ENCODE measurements at places on chromosomes 4 and X.

DNA sequence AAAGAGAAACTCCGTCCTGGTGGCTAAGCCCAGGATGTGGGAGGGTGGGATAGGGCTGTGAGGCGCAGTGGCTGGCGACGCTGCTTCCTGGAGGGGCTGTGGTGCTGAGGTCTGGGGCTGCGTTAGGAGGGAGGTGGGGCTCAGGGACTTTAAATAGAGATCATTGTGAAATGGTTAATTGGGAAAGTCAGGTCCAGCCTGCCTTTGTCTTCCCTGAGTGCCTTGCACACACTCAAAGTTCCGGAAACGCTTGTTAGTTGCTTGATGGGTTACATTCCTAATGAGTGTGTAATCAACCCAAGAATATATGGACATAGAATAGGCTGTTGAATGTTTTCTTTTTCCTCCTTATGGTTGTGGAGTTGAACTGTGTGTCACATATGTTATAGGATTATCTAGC is 55.7 kb upstream of the CLDN34 start:
- DNase-seq, result no peak

- DNase-seq, result peak; percentile 91
These were observed 23.6 kb upstream of the CBR4 start for GRCh38 chr4:169033660-169034059.

GRCh38 chrX:102042372-102043325 is 82.8 kb upstream of the TCEAL2 start:
- DNase-seq, result no peak

DNA sequence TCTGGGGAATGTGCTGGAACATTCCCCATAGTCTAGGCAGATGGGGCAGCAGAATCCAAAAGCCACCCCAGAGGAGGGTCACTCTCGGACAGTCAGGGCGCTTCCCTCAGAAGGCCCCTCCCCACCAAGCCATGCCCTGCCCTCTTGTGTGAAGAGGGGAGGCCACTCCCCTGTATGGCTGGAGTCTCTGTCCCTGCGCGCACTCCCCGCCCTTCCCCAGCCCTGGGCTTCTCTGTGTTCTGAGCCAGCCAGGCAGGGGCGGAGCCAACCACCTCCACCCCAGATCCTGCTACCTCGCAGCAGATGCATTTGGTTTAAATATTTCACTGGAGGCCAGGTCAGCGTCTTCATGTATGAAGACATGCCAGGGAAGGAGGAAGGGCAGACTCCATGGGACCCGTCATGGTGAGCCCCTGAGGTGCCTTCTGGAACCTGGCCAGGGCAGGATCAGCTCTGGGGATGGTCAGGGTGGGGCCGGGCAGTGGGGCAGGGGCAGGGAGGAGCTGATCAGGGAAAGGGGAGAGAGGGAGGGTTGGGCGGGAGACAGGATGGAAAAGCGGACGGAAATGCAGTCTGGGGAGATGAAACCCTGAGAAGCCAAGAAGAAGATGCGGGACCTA is 107.3 kb downstream of the ADRA2C start:
- DNase-seq, result no peak

DNA sequence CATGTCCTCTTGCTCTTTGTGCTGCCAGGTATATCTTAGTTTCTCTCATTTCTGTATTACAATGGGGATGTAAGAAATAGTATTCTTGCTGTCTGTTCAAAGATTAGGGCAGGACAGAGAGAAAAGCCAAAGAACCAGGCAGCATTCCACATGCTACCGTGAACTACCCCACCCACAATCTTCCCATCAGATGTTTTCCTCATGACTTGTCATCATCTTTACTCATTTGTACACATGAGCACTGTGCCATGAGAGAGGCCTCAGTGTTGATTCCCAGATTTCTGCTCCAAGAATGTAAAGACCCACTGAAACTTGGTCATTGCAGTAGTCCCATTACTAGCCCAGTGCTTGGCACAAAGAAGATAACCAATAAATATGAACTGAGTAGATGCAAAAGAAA is 354.6 kb upstream of the RASGEF1B start:
- no peak for DNase-seq

GRCh38 chrX:550514-550913 is 80.1 kb upstream of the SHOX start:
- DNase-seq, result no peak

GRCh38 chrX:39808471-39808917 is 289.3 kb downstream of the BCOR start:
- DNase-seq, result no peak

- DNase-seq, result no peak
These were observed 2.9 kb downstream of the MAP3K15 start for GRCh38 chrX:19512359-19512758.

DNA sequence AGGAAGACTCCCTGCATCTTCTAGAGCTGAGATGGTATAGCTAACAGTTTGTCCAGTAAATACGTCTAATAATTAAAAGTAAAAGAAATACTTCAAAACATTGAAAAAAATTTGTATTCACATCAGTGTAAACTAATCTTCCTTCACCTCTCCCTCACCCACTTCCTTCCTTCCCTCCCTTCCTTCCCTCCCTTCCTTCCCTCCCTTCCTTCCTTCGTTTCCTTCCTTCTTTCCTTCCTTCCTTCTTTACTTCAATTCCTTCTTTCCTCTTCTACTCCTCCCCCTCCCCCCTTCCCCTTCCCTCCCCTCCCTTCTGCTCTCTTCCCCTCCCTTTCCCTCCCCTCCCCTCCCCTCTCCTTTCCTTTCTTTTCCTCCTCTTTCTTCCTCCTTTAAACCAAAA is 103.7 kb downstream of the POU4F2 start:
- DNase-seq, result no peak

- DNase-seq, result no peak
These were observed 45.5 kb upstream of the RBPJ start for GRCh38 chr4:26275281-26275680.

DNA sequence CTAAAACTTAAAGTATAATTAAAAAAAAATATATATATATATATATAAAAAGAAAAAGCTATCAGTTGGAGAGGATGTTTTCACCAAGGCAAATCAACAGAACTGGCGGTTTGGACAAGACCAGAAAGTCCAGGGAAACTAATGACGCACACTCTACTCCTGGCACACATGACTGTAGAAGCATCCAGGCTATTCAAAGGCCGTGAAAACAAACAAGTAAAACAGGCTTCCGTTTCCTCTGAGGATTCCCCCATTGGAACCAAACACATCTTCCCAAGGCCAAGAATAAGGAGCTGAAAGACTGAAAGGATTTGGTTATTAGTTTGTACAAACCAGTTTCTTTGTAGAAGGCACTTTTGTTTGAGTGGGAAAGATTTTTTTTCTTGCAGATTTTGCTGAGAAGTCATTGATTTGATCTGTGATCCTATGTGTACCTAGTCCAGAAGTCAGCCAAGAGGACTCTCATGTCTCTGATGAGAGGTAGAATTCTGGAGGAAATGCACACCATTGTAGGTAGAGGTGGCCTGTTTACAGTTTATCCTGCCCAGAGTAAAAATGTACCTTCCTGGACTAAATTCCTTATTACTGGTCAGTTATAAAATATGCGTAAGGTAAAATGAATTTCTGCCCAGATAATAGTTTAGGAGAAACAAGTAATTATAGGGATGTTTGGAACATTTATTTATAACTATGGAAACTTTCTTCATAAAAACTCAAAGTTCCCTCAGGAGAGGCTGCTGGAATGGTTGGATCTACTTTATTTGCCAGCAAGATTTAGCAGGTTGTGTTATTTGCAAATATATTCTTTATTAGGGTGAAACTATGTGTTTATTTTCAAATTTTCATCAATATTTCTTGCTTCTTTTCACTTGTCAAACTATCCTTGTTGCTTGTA is 66.5 kb downstream of the DMP1 start:
- DNase-seq, result no peak

GRCh38 chr4:7854697-7855370 is 84.8 kb downstream of the AFAP1 start:
- DNase-seq, result no peak

- DNase-seq, result no peak
These were observed 36.5 kb downstream of the FBXW7 start for GRCh38 chr4:152499344-152499743.

- no peak for DNase-seq
These were observed 39.3 kb downstream of the TASL start for GRCh38 chrX:30538271-30538670.

DNA sequence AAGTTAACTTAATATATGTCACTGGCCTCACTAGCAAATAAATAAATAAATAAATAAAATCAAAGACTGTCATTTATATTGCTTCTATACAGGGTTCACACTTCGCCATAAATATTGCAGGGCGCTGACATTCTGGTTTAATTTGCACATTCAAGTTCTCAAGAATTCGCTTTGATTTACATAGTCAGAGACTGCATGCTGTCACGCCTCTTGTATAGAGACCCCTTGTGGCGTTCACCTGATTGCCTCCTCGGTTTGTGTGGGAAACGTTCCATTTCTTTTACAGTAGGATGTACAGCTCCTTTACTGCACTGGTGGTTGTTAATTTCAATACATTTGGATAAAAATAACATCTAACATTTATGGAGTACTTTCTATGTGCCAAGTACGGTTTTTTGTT is 71.3 kb upstream of the ADGRG2 start:
- DNase-seq, result no peak

Data from NCI-H1436 (cell line).